Fibroblast of skin of left quadriceps (primary cell): ENCODE measurements at places on chromosomes 2 and 18.

GRCh38 chr2:30871980-30872789, 64.9 kb upstream of the CAPN13 start:
- no peak for DNase-seq

- DNase-seq, result no peak
These were observed 10.2 kb upstream of the TEX261 start for GRCh38 chr2:71004857-71005256.

GRCh38 chr2:174020926-174021662, 55.9 kb upstream of the SP3 start:
- DNase-seq, result no peak

DNA sequence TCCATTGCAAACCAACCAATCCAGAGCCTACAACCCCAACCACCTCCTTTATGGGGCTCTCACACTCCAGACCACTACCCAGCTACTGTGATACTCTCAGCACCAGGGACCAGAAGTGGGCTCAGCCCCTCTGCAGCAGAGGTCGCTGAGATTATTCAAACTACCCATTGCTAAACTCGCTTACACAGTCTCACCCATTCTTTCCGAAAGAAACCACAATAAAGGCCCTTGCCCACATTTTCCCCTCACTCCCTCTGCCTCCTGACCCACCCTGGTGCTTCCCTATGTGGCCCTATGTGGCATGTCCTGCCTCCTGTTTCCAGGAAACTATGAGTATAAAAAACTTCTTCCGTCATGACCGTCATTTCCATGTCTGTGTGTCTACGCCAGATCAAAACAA, 10.7 kb downstream of the TEX51 start:
- DNase-seq, result no peak

- DNase-seq, result no peak
These were observed 233.8 kb downstream of the ANKRD36B start for GRCh38 chr2:97355887-97356286.

GRCh38 chr2:237895544-237896506, 36.4 kb downstream of the RAMP1 start:
- DNase-seq, result no peak

DNA sequence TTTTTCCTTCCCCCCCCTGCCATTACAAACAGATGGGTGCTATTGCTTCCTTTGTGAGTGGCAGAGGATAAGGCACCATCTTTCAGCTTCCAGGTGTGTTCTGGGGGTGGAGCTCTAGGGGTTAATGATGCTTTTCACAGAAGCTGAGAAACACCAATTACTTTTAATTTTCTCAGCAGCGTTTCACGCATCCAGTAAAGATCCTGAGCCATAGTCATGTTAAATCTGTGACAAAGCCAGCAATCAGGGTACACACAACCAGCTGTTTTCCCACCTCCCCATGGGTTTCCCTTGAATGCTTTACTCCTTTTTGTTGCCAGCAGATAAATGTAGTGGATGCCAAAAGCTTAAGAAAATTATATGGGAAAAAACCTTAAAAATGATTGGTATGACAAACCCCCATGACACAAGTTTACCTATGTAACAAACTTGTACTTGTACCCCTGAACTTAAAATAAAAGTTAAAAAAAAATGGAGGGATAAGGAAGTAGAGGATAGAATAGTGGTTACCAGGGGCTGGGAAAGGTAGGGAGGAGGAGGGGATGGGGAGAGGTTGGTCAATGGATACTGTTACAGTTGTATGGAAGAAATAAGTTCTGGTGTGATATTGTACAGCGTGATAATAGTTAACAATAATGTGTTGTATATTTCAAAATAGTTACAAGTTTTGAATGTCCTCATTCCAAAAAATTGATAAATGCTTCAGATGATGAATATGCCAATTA, 70.0 kb downstream of the ACOXL start:
- DNase-seq, result no peak

GRCh38 chr2:195051401-195051800, 605.6 kb upstream of the SLC39A10 start:
- no peak for DNase-seq

DNA sequence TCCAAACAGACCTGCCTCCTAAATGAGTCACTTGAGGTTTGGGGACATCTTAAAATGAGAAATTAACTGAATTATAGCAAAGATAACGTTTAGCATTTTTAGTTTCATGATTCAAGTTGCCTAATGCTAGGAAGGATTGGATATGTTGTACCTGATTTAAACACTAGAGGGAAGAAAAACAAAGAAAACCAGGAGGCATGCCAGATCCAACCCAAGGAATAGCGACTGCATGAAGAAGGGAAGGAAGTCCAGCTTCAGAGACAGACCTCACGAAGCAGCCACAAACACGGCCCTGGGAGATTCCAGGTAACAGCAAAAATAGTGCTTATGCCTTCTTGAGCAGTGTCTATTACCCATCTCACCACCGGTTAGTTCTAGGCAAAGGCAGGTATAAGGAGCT, 499.9 kb upstream of the SPHKAP start:
- peak; percentile 45 for DNase-seq

DNA sequence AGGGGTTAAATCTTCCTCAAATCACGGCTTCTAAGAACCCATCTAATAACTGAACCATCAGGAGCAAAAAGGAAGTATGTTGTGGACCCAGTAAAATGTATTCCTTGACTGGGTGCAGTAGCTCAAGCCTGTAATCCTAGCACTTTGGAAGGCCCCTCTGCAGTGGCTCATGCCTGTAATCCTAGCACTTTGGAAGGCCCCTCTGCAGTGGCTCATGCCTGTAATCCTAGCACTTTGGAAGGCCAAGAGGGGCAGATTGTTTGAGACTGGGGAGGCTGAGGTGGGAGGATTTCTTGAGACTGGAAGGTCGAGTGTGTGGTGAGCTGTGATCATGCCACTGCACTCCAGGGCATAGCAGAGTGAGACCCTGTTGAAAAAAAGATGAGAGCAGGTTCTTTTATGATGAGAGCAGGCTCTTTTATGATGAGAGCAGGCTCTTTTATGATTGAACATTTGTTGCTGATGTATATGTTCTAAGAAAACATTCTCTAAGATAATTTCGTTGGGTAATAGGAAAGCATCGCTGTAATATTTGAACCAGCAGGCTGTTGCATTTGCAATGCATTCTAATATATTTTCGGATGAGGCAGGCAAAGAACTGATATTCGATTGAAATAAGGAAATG, 3.5 kb upstream of the PARD6G start:
- no peak for DNase-seq

DNA sequence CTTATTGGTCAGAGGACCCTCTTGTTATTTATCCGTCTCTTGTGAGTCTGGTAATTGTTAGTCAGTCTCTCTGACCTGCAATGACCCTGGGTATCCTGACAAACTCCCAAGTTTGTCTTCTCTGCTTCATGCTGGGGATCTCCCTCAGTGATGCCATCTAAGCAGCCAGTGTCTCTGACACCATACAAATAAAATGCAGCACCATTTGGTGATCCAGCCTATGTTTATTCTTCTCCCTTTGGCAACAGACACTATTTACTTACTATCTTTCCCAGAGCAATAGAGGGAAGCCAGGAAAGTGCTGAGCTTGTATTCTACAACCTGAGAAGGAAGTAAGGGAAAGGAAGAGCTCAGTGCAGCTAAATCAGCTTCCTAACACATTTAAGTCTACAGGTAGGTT, 15.9 kb downstream of the SERPINE2 start:
- DNase-seq, result no peak

DNA sequence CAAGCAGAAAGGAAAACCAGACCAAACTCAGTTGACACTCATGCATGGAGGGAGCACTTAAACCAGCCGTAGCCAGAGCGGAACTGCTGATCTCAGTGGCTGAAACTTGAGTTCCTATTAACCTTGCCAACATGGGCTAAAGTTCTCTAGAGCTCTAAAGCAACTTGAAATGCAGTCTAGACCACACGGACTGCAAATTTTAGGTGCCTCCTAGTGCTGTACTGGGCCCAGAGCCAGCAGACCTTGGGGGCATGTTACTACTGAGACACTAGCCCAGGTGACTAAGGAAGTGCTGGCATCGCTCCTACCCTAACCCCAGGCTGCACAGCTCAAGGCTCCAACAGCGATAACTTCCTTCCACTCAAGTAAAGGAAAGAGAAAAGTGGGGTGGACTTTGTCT, 236.5 kb downstream of the AKAIN1 start:
- DNase-seq, result no peak

- DNase-seq, result no peak
These were observed 282.7 kb downstream of the SRBD1 start for GRCh38 chr2:45328264-45328870.

- no peak for DNase-seq
These were observed 39.1 kb downstream of the MRPL35 start for GRCh38 chr2:86238354-86238753.

DNA sequence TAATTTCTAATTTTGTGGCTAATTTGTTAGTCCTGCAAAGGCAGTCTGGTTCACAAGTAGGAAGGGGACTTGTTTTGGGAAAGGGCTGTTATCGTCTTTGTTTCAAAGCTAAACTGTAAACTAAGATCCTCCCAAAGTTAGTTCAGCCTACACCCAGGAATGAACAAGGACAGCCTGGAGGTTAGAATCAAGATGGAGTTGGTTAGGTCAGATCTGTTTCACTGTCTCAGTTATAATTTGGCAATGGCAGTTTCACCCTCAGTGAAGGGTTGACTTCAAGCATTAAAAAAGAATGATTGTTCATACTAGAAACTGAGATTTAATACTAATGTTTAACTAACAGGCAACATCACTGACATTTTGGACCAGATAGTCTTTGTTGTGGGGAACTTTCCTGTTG, 69.5 kb downstream of the KIAA2012 start:
- DNase-seq, result no peak

DNA sequence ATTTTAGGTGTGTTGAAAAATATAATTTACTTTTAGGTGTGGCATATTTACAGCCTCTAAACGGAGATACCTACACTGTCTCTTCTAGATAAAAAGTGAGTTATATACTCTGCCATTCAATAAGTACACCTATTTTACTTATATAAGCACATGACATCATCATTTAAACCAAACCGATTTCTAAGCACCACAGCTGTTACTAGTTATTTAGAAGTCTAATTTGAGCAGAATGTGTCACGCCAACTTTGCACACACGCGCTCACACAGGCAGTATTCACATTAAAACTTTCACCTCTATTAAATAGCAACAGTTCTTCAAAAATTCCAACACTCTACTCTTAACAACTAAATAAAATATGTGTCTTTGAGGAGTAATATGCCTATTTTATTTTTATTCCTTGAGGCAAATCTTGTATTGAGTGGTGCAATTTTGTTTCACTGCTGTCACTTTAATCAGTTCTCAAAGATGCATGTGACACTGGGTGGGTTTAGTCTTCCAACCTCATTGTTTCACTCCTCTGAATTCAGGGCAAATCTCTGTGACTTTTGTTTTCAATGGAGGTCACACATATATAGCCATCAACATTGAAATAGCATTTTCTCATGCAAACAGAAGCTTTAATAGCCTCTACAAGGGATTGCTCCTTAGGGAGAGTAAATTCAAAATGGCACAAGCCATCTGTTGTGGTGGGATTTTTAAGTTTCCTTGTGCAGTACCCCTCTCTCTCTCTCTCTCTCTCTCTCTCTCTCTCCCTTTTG, 721.0 kb downstream of the PLCL1 start:
- peak; percentile 35 for DNase-seq

DNA sequence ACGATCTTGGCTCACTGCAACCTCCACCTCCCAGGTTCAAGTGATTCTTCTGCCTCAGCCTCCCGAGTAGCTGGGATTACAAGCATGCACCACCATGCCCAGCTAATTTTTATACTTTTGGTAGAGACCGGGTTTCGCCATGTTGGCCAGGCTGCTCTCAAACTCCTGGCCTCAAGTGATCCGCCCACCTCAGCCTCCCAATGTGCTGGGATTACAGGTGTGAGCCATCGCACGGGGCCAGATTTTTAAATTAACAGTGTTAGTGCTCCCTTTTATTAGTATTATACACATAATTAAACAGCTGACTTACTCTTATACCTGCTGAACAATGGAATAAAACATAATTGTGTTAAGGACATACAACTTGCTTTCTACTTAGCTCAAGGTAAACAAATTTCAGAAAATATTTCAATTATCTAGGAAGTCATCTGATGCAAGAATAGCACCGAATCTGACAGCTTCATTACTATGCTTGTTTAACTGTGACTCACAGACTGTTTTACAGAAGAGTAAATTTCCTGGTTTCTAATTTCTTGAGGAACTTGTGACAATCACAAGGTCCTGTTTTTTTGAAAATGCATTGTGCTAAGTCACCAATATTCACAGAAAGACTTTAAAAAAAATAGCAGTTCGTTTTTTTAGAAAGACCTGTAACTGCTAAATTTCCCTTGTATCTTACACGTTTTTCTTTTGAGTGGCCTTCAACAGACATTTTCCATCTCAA, 51.2 kb downstream of the SPIRE1 start:
- DNase-seq, result no peak

- DNase-seq, result no peak
These were observed 78.6 kb upstream of the ZFP36L2 start for GRCh38 chr2:43305012-43305411.

- no peak for DNase-seq
These were observed 66.5 kb downstream of the EIF2AK3 start for GRCh38 chr2:88560619-88561307.
